ENCODE measurements at places on chromosomes 2 and 18. TPM values are rescaled to one million over a fixed set of nuclear protein-coding genes. Genes with fewer than 3 reads are reported as not detected.

- no peak for DNase-seq
These were observed 469.3 kb downstream of the PLCL1 start for GRCh38 chr2:198273660-198274059.

RASGRP3 gene
- 8.6 TPM for total RNA-seq

DNA sequence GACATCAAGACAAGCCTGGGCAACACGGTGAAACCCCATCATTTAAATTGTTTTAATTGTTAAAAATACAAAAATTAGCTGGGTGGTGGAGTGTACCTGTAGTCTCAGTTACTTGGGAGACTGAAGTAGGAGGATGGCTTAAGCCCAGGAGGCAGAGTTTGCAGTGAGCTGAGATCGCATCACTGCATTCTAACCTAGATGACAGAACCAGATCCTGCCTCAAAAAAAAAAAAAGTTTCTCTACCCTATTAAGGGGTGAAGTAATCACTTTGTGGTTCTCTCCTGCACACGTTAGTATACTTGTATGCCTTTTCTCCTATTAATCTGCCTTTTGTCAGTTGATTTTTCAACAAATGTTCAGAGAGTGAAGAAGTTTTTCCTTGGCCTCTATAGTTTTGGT is 18.1 kb upstream of the PUM2 start:
- DNase-seq: no peak

DNA sequence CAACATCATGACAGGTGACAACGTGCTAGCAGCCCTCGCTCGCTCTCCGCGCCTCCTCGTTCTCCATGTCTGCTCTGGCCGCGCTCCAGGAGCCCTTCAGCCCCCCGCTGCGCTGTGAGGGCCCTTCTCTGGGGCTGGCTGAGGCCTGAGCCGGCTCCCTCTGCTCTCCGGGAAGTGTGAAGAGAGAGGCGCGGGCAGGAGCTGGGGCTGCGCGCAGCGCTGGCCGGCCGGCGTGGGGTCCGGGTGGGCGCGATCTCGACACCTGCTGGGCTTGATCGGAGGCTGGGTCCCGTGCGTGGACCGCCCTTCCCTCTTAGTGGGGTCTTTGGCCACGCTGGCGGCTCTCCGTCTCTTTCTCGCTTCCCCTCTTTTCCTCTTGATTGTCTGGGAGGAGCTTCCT is 195.5 kb downstream of the ANKRD30BL start:
- DNase-seq: no peak

LIMS4 gene
- 0.90 TPM for total RNA-seq

DNA sequence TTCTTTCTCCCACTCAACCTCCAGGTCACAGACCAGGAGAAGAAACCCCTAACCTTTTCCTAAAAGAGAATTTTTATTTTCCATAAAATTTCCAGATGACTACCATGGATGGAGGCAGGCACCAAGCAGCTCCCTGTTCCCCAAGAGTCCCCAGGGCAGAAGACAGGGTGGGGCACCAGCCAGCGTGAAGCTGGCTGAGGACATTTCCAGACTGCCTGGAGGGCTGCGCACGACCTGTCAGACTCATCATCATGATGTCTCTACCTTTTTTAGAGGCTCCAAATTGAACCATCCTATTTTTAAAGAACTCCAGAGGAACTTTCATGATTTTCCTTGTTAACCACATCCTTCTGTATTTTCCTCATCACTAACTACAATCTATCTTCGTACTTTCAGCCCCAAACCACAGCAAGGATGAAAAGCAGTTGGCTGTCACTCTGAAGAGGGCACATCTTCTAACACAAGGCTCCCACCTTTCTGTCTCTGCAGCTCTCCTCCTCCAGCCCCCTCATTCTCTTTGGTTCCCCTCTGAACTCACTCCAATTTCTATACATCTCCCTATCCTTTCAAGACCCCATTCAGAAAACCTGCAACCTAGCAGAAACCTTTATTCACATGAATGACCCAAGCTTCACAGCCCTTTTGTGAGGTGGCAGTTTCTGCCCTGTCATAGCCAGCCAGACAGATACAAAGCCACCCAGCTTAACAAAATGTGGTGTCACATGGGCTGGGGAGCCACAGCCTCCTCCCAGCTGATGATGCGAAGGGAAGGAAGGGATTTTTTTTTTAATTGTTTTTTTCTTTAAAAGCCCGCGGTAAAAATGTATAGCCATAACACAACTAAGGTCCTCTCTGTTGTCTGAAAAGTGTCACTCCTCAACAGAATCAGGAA is 11.1 kb downstream of the AMMECR1L start:
- no peak for DNase-seq

DNA sequence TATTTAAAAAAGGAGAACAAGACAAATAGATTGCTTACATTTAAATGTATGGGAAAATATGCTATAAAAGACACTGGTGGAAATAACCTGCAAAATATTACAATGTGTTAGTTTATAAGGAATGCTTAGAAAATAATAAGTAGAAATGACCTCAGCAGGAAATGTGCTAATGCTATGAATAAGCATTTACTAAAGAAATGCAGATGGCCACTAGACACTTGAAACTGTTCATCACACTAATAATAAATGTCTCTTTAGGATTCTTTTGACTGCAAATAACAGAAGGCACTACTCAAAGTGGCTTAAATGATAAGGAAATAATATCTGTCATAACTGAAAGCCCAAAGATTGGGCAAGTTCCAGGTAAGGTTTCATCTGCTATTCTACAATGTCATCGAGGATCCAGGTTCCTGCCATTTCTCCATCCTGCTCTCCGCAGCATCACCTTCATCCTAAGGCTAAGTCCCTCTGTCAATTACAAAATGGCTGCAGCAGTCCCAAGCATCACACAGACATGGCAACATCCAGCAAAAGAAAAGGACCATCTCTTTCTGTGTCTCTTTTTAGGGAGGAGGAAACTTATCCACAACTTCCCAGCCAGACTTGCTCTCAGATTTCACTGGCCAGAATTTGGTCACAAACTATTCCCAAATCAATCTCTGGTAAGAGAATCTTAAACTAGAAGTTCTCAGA is 21.9 kb downstream of the METTL8 start:
- DNase-seq: no peak

SAG gene
- total RNA-seq: 0.47 TPM

DNA sequence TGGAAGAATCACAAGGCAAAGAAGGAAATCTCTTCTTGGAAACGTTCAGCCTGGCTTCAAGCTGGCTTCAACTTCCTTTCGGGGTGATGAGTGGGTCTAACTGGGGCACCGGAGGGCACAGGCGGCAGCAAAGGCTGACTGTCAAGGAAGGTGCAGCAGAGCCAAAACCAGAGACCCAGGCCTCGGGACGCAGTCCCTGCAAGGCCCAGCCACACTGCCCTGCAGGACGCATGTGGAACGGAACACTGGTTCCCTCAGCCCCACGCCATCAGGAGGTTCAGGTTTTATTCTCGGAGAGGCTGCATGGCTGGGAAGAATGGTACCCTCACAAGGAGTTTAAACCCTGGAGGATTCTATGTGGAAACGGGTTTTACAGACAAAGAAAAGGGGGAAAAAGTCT is 165.5 kb downstream of the HDAC4 start:
- no peak for DNase-seq

DNA sequence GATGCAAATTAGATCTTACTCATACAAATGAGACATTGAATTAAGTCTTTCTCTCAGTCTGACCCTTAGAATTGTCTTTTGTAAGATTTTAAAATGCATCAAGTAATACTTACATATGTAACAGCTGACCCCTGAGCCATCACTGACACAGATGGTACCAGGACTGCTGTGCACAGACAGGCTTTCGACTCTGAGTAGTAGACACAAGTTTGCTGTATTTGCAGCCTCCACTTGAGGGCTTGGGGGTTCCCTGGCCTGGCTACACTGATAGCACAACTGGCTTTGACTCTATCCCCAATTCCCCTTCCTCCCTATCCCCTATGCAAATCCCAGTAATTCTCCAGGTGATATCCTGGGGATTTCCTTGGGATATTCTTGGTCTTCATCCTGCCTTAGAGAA is 200.7 kb downstream of the RPIA start:
- no peak for DNase-seq

DNA sequence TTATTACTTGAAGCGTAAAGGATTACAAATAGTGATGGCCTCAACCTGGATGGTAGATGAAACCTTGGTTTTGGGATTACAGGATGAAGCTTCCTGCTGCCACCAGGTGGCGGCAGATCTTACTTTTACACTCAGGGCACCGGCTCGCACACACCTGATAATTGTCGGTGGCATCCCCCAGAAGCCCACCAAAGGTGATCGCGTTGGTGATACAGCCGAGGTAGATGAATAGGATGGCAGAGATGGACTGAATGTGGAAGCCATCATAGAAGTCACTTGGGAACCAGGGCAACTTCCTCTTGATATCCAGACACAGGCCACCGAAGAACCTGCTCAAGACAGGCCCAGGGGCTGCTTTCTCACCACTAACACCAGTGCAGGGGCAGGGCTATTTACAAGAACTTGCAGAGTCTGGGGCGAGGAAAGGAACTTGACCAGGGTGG is 51.8 kb downstream of the MTHFD2 start:
- DNase-seq: peak; percentile 73

C2orf66 gene
- not detected for total RNA-seq

GRCh38 chr2:167398873-167399272 is 510.6 kb downstream of the XIRP2 start:
- DNase-seq: no peak

ACTG2 gene
- total RNA-seq: 20.3 TPM

- no peak for DNase-seq
These were observed 476 bp downstream of the VSNL1 start for GRCh38 chr2:17540813-17541530.

RAX gene
- not detected for total RNA-seq

GPR75 gene
- 1.5 TPM for total RNA-seq

DNA sequence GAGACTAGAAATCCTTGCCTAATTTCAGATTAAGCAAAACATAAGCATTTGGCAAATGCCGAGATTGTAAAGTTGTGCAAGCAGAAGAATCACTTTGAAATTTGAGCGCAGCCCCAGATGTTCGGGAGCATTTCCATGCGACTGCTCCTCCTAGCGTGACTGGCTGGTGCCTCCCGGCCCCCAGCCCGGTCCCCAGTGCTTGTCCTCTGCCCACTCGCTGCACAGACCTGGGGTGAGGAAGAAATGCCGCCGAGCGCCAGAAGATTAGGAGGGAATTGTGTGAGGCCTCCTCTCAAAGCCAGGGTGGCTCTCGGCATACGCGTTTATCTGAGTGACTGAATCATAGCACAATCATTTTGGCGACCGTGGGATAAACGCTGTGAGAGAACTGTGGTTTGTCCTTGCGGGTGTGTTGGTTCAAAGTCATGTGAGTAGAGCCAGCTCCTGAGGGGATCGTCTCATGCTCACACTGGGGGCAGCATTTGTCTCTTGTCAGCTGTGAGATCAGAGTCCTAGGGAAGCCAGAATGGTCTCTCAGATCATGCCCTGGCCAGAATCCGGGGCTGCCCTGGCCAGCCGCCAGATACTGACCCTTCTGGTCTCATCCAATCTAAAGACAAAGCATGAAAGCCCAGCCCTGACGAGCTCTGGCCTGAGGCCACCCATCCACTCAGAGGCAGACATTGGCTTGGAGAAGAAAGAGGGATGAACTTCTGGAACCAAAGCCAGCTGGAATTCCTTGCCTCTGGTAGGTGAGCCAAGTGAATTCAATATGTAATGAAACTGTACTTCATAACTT is 189.3 kb downstream of the SH3RF3 start:
- DNase-seq: peak; percentile 69

- DNase-seq: no peak
These were observed 156.1 kb upstream of the CYRIA start for GRCh38 chr2:16821692-16822091.

PRKAG3 gene
- not detected for total RNA-seq

DNA sequence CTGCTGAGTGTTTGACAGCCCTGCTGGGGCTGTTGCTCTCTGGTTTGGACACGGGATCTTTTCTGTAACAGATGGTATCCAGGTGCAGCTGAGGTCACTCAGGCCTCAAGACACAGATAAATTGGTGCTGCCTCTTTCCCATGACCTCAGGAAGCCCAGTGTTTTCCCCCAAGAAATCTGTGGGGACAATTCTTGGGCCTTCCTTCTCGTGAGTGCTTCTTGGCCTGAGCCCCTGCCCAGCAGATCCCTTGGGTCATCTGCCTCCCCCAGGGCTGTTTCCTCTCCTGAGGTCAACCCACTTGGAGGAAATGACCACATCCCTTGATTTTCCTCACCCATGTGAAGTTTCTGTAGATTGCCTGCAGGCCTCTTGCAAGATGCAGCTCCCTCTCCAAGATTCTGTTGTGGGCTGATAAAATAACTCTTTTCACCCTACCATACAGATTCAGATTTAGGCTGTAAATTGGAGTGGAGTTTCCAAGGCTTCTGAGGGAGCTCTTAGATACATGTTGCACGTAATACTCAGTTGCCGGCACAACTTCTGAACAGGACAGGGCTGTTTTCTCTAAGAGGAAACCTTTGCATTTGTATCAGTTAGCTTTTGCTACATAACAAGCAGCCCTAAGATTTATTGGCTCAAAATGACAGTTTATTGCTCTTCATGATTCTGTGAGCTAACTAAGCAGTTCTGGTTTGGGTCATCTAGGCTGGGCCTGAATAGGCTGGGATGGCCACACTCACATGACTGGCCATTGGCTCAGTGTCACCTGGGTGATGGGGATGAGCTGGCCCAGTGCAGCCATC is 13.1 kb downstream of the ZAP70 start:
- DNase-seq: no peak

DNA sequence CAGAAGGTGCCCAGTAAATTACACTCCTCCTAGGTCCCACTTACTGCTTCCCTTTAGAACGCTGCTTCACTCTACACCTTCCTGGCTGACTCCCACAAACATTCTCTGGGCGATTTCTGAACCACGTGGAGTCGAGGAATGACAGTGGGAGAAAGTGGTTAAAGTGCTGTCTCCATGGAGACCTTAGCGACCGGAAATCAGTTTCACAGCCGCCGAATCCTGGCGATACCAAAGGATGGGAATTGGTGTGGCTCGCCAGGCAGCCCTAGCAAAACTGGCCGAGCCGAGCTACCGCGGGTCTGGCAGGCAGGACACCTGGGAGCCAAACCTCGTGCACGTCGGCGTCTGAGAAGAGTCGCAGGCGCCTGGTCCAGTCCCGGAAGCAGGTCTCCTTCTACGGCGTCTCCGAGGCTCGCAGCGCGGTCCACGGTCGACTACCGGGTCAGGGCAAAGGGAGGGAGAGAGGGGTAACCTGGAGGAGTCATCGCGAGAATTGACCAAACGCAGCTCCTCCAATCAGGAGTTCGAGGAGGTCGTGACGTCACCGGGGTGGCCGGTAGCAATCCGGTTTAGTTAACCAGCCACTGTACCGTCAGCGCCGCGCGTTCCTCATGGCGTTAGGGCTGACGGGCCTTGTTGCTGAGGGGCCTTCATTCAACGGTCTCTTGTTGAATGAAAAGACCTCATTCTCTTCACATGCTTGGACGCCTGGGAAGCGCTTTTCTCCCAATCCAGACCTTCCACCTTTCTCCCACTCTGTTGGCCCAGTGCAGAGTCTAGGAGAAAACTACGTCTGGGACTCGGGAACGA is at the start of gene THADA:
Gene THADA (minus strand): TSS at position 436 of the 810 bp plus-strand sequence. CDS start 3,646 bp downstream, outside the sequence.
- peak; percentile 100 for DNase-seq

GRCh38 chr2:240921995-240922244 is 15.8 kb downstream of the CROCC2 start:
- DNase-seq: no peak

CD8B2 gene
- total RNA-seq: not detected

COL6A3 gene
- 158 TPM for total RNA-seq

CETN1 gene
- total RNA-seq: not detected

GRCh38 chr2:59076079-59076619 is 835.0 kb upstream of the FANCL start:
- no peak for DNase-seq

Measured in hepatocyte (in vitro differentiated cells).